ENCODE measurements at places on chromosomes 11 and 22. TPM values are rescaled to one million over a fixed set of nuclear protein-coding genes. Genes with fewer than 3 reads are reported as not detected.

LRRC32 gene
- total RNA-seq: 23.9 TPM

C22orf15 gene
- total RNA-seq: 0.46 TPM

NCR3LG1 gene
- total RNA-seq: 5.2 TPM

KCNQ1OT1 gene
- total RNA-seq: 0.65 TPM

CATSPERZ gene
- total RNA-seq: 0.61 TPM

ENDOD1 gene
- 22.8 TPM for total RNA-seq

PLXNB2 gene
- total RNA-seq: 45.5 TPM

BARX2 gene
- not detected for total RNA-seq

FAT3 gene
- total RNA-seq: under 0.01 TPM

TRIM48 gene
- not detected for total RNA-seq

ESAM gene
- 70.7 TPM for total RNA-seq

NCAM1 gene
- total RNA-seq: not detected

NELL1 gene
- total RNA-seq: not detected

OR10A6 gene
- total RNA-seq: not detected

RGL4 gene
- not detected for total RNA-seq

INSC gene
- total RNA-seq: not detected
